ENCODE measurements at places on chromosomes 7 and 10.
A peak's percentile ranks its signal among the peaks of the same experiment; 100 is the strongest.

DNA sequence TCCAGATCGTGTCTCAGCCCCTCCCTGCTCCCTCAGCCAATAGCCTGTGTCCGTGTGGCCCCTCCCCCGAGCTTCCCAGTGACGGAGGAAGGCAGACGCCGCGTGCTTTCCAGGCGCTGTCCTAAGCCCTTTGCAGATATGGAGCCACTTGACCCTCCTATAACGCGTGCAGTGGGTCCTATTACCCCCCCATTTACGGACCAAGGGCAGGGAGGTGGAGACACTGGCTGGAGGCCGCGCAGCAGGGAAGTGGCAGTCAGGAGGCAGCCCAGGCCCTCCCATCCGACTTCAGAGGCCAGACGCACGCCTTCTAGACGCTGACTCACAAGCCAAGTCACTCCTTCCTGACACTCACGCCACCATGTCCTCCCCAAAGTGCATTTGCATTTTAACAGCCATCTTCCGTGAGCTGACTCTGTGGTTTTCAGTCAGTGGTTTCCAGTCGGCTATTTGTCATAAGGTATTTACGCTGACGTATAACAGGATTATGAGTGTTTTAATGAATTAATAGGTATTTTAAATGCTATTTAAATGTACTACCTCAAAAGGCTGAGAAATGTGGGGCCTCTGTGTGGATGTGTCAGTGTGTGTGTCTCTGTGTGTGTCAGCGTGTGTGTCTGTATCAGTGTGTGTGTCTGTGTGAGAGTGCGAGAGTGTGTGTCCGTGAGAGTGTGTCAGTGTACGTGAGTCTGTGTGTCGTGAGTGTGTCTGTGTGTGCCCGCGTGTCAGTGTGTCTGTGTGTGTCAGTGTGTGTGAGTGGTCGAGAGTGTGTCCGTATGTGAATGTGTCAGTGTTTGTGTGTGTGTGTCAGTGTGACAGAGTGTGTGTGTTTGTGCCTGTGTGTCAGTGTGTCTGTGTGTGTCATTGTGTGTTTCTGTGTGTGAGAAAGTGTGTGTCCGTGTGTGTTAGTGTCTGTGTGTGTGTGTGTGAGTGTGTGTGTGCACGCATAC lies 92.0 kb upstream of the INSIG1 start:
- peak; percentile 98 for DNase-seq

DNA sequence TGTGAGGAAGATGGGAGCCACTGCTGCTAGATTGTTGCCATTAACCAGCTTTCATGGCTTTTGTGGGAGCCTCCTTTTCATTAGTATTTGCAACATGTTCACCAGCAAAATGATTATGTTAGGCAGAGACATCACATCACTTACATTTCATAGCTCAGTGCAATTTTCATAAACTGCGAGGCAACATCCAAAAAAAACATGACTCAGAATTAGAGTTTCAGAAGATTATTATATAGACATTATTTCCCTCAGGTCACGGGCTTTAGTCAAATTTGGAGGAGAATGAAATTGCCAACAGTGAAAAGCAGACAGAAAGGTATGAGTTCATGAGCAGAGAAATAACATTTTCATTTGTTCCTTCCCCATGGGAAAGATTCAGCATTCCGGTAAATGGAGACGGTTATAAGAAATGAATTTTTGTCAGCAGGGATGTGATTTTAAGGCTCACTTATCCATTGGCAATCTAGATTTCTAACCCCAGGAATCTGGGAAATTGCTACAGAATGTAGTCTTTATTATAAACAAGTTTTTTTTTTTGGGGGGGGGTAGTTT lies 573.2 kb downstream of the AUTS2 start:
- DNase-seq = no peak

- DNase-seq = peak; percentile 63
Measured at GRCh38 chr10:110746254-110746826, 102.2 kb downstream of the RBM20 start.

DNA sequence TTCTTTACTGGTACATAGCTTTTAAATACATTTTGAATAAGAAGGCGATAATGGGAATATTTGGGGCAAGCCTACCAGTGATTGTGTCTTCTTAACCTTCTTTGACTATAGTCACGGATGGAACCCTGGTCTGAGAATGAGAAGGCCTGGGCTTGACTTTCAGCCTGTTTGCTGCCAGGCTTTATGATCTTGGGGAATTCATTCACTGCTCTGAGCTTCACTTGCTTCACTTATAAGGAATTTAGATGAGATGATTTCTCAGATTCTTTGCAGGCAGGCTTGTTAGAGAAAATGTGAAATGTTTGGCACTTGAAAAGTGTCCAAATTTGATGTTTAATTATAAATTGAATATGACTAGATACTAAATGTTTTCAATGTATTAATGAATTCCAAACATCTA lies 42.5 kb downstream of the NUP205 start:
- no peak for DNase-seq

DNA sequence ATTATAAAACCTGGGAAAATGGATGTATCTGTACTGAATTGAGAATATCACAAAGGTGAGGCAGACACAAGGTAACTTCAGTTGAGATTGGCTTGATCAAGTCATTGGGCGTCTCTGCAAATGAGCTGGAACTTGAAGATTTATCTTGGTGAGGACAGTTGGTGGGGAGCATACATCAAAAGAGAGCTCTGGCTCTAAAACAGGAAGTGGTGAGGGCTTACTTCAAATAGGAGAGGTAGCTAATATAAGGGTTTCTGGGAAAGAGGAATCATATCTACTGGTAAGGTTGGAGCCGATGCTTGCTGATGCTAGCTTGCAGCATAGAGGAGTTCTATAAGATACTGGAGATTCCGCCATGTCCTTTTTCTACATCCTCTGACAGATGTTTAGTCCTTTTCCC lies 39.9 kb upstream of the FGL2 start:
- no peak for DNase-seq

GRCh38 chr10:102633287-102633686 lies 11.0 kb upstream of the TRIM8 start:
- peak; percentile 85 for DNase-seq

DNA sequence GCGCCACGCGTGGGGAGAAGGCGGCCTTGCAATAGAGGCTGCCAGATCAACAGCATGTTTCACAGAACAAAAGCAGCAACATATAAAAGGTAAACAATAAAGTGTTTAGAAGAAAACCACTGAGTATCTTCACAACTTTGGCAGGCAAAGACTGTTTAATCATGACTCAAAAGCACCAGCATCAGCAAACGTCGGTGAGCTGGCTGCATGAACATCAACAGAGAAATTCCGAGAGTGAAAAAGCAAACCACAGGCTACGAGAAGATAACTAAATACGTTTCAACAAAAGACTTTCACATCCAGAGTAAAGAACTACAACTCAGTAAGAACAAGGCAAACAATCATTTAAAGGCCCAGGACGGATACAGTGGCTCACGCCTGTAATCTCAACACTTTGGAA lies 172.0 kb downstream of the MAD1L1 start:
- DNase-seq = no peak

DNA sequence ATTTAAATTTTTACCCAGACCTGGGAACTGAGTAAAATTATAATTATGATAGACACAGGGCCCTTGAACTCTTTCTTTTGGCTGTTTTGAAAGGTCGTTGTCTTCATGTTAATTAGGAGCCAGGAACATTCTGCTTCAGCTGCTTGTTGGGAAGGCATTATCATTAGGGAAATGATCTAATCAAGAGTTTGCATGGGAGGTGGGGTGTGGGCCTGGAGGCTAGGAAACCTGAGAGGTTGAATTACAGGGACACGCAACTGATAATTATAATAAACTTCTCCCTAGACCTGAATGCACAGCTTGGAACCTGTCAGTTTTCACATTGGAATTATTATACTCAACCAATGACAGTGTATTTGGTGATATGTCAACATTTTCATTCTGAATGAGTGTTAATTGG lies 237.7 kb downstream of the CACNB2 start:
- no peak for DNase-seq

DNA sequence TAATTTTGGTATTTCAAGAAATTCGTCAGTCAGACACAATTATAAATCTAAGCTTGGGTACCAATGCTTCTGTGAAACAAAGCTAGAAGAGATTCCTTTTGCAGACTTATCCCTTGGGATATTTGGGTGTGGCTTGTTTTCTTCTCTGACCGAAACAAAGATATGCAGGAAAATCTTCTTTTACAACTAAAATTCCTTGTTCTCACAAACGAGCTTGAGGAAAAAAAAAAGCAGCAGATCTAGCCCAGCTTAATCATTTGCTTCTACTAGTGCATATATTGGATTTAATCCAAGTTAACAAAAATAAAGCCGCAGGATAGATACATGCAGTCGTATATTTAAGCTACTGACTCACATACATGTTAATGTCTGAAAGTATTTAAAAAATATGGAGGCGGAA lies 104.2 kb downstream of the PRTFDC1 start:
- no peak for DNase-seq

GRCh38 chr10:52755297-52756062 lies 17.1 kb downstream of the MBL2 start:
- peak; percentile 14 for DNase-seq

DNA sequence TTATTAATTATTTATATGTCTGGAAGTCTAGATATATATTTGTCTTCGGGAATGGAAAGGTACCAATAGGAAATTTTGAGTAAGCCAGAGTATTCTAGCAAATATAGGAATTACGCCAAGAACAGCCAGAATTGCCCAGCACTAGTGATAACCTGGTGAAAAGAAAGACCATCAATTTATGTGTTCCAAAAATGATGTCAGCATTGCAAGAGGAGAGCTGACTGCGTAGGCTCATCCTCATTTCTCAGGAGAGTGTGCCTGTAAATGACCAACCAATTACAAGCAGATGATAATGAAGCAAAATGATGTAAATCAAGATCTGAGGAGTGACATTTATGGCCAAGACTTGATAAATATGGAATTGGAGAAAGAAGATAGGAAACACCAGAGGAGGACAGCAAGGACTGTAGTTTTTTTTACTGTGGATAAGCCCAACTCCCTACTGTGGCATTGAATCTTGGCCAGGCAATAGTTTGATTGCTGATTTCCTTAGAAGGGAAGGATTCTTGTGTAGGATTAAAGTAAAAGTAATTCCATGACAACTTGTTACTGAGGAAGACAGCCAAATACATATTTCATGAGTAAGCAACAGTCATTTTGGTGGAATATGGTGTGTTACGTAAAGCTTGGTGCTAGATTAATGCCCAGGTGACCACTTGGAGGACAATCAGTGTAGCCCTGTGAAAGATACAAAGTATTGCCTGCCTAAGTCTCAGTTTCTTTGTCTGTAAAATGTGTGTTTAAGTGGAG lies 590.8 kb downstream of the AUTS2 start:
- no peak for DNase-seq

DNA sequence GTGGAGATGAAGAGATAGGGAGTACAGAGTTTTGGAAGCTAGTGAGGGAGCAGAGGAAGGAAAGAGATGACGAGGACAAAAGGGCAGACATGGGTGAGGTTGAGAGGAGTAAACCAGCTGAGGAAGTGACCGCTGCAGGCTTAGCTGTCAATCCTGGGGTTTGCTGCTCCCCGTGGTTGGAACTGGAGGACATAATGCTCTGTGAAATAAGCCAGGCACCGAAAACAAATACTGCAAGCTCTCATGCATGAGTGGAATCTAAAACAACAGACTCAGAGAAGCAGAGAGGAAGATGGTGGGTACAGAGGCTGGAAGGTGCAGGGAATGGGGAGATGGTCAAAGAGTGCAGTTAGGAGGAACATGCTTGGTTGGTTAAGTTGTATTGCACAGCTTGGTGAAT lies 482.2 kb upstream of the C7orf33 start:
- no peak for DNase-seq

DNA sequence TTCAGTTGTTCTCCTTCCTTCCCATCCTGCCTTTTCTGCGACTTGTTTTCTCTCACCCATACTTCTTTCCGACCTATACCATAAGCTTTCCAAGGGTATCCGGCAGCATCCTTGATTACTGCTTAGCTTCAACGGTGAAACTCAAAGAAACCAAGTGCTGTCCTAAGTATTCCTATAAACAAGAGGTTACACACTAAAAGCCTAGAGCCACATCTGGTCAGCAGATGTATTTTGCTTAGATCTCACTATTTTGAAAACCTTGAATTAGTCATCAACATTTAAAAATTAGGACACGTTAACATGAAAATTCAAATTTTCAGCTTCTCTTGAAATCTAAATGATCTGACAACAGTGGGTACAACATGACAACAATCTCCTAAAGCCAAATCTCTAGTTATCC lies 20.0 kb downstream of the ARHGAP21 start:
- DNase-seq = peak; percentile 85

- peak; percentile 71 for DNase-seq
Measured at GRCh38 chr7:134470864-134471263, 12.0 kb upstream of the AKR1B1 start.

DNA sequence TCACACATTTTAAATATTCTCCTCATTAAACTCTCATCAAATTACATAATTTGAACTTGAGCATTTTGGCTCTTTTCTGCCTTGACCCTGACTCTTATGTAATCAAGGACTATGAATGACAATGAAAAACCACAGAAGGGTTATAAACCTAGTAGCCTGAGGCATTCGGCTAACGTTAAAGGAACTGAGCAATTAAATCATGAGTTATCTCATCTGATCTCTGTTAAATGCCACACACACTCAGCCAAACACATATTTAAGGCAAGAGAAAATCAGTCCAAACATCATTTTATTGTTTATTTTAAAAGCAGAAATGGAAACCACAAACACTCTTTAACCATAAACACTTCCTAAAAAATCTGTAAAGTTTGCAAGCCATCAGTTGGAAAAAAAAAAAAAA lies 204.3 kb downstream of the DGKI start:
- DNase-seq = peak; percentile 87

DNA sequence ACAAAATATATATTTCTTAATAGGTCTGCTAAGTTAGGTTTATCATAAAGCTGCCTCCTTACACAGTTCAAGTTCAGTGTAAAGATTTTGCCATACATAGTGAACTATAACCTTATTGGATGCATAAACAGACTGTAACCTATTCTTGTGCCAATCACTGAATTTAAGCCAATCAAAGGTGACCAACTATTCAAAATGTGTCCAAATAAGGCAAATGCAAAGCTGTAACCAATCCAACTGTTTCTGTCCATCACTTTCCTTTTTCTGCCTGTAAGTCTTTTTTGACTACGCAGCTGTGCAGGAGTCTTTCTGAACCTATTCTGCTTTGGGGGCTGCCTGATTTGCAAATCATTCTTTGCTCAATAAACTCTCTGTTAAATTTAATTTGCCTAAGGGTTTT lies 11.6 kb upstream of the DNMBP start:
- DNase-seq = no peak

DNA sequence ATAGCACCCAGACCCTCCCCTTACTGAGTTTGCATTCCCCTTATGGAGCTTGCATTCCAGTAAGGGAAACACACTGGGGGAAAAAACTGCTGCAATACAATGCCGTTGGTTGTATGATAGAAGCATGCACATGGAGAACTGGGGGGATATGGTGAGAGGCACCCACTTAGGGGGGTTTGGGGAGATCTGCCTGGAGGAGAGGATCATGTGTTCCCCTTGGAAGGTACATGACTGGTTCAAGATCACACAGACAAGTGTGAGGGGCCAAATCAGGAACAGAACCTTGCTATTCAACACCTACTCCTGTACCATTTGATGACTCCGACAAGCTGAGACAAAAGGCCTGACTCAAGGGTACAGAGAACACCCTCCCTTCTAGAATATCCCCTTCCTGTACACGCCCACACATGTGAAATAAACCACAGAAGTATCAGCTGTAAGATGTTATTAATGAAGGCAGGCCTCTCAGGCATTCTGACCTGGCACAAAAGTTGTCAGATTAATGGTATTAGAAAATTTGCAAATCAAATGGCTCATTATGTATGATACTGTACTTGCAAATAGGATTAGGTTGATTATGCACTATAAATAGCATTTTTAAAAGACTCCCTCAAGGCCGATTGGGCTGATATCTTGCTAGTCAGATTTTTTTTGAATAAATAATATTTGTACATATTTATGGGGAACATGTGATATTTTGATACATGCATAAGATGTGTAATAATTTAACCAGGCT lies 122.2 kb downstream of the NPY start:
- no peak for DNase-seq
